ENCODE measurements at places on chromosomes 12 and 14.

- DNase-seq = no peak
Measured at GRCh38 chr12:5317556-5317955, 114.4 kb upstream of the NTF3 start.

DNA sequence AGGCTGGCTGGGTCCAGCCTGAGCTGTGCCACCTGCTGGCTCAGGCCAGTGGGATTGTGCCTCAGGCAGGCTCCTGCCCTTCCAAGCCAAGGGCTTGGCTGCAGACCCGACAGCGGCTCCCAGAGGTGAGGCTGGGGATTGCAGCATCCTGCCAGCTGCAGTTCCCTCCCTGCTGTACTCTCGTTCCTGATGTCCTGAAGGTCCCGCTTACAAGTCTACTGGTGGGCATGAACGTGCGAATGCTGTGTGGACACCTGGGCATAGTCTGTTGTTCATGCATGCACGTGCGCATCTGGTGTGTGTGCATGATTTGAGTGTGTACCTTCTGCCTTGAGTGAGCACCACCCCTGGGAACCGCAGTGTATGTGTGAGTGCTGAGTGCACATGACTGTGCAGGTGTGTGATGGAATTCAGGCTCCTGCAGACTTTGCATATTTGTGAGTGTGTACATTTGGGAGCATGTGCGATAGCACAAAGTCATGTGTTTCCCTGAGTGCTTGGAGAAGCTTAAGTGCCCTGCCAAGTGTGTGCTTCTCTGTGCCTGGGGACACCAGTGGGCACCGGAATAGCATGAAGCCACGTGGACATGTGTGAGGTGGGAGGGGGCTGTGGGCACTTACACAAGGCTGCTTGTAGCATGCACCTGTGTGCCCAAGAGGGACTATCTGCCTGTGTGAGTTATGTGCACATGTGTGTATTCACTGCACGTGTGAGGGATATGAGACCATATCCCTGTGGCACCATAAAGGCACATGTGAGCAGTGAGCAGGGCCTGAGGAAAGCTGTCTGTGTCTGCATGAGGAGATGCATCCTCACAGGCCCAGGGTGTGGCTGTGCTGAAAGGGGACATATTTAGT, 19.3 kb upstream of the KRT7 start:
- DNase-seq = no peak

DNA sequence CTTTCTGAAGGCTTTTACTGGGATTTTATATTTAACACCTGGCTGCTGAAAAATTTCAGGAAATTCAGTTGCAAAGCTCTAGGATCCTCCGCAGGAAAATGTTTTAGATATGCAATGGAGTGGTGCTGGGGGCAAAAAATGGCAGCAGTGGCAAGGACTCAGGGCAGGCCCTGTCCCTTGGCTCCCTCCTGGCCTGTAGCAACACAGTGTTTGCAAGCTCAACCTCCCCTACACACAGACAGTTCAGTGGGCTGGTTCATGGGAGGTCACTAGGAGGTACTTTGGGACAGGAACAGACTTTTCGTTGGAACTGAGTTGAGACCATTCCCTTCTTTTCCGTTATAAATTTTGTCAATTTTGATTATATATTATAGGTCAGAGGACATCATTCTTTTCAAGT, 270.4 kb downstream of the ADAMTS20 start:
- no peak for DNase-seq

GRCh38 chr12:57613427-57614109, 2.3 kb downstream of the ARHGEF25 start:
- no peak for DNase-seq

- DNase-seq = no peak
Measured at GRCh38 chr12:13369474-13370056, 173.0 kb downstream of the EMP1 start.

- peak; percentile 20 for DNase-seq
Measured at GRCh38 chr12:46267575-46267824, 1.3 kb downstream of the SLC38A1 start.

DNA sequence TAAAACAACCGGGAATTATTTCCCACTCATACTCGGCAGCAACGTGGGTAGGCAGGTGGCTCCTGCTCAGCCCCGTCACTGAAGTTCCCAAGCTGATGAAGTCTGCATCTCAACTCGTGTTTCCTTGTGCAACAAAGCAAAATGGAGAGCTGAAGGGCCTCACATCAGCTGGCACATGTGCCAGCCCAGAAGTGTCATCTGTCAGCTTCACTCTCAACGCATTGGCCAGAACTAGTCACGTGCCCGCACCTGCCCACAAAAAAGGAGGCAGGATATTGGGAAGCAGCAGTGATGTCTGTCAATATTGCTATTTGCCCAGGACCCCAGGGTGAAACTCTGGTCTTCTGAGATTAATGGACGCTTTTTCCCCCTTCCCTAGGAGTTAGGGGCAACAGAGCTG, 344.0 kb downstream of the BCL11B start:
- DNase-seq = no peak

- no peak for DNase-seq
Measured at GRCh38 chr14:73262427-73263183, 25.3 kb downstream of the PAPLN start.

- no peak for DNase-seq
Measured at GRCh38 chr14:33515899-33516298, 435.0 kb downstream of the EGLN3 start.

GRCh38 chr12:114697243-114697716, 13.3 kb upstream of the TBX3 start:
- no peak for DNase-seq

GRCh38 chr12:127450826-127451225, 816.1 kb upstream of the TMEM132C start:
- no peak for DNase-seq

GRCh38 chr12:94879542-94879941, 124.0 kb downstream of the NDUFA12 start:
- DNase-seq = no peak

DNA sequence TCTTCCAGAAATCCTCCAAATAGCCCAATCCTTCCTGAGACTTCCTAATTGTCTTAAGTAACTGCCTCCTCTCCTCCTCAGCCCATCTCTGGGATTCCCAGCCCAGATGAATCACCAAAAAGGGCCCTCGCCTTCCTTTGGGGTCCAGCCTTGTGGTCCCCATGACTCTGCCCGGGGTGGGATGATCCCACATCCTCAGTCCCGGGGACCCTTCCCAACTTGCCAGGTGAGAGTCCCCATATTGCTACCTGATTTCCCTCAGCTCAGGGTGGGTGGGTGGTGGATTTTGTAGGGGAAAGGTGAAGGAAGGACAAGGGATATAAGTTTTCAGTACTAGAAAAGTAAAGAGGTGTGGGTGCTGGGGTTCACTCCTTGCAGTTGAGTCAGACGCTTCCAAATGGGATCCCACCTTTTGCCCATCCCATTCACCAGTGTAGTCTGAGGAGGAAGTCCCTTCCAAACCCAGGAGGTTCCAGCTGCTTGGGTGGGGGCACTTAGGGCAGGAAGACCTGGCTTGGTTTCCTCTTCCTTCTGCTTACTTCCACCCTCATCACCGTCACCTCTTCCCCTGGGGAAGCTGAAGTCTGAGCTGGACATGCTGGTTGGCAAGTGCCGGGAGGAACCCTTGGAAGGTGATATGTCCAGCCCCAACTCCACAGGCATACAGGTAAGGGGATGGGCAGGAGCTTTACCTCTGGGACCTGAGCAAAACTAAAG, 5.6 kb downstream of the GLI1 start:
- DNase-seq = no peak

DNA sequence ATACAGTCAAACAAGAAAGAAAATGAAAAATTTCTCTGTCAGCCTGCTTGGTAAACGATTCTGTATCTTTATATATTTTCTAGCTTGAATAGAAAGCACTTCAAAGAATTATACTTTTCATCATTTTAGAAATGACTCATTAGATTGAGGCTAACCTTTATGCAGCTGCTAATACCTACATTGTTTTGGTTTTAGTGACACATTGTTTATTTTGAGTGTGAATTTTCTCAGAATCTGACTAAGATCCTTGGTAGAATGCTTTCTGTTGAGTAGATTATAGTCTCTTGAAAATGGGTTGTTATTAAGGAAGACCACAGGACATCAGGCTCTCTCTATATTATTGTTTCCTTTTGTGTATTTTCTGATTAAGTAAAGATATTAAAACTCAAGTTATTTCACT, at the start of gene PMCH:
PMCH (minus strand) TSS at position 45 of the 400 bp plus-strand sequence. CDS start 63 bp downstream, outside the sequence.
- no peak for DNase-seq

DNA sequence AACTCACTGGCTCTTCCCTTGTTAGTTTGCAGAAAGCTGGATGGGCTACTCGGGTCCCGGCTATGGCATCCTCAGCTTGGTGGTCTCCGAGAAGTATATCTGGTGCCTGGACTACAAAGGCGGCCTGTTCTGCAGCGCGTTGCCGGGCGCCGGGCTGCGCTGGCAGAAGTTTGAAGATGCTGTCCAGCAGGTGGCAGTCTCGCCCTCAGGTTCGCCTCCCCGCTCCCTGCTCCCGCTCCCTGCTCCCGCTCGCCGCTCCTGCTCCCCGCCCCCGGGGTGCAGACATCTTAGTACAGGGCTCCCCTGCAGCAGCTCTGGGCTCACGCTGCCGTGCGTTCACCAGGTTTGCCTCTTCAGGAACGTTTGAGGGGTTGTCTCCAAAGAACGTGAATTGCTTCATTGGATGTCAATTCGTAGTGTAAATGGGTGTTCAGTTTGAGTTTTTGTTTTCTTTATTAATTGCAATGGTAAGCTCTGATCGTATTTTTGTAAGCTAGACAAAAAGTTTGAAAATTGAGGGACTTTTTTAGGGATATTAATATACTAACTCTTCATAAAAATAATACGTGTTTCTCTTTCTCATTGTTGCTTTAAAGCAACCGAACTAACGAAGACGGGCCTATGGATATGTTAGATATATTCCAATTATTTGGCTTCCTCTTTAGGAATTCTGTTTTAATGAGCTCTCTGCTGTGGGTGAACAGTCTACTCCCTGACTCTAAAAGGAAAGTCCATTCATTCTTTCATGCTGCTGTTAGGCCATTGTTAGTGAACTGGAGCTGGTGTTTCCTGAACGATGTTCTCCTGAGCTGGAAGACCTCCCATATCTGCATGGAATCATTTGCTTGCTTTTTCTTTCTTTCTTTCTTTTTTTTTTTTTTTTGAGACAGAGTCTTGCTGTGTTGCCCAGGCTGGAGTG, 71.3 kb downstream of the ANKRD9 start:
- DNase-seq = peak; percentile 45

DNA sequence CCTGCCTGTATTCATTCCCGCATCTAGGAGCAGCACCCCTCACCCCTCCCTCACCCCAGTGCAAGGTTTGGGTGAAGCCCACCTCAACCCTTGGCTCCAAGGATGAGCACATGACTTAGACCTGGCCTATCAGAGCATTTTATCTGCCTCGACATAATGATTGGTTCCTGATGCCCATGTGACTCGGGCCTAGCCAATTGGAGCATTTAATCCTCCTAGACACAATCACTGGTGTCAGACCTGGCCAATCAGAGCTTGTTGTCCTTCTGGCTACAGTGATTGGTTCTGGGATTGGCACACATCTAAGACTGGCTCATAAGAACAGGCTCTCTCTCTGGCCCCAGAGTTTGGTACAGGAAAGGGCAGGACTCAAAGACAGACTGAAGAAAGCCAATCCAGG, 73.1 kb upstream of the MYL2 start:
- no peak for DNase-seq

GRCh38 chr12:114265036-114265435, 140.9 kb downstream of the TBX5 start:
- no peak for DNase-seq

GRCh38 chr14:103696466-103697071, 18.7 kb downstream of the XRCC3 start:
- no peak for DNase-seq

DNA sequence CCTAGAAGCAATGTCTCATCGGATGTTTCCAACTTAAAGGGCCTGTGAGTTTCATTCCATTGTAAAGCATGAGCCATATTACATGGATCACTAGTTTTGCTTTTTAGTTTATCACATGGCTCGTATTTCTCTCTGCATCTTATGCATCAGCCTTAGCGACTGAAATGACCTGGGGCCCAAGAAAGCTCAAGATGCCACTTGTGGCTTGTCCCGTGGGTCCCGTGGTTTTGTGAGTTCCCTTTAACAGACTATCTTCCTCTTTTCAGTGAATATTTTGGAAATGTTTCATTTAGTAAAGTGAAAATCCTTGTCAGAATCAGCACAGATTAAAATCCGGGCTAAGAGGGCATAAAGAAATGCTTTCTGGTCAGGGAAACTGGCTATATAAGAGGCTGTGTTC, 86.2 kb upstream of the PPM1H start:
- no peak for DNase-seq

GRCh38 chr14:61866932-61867920, 105.0 kb downstream of the SNAPC1 start:
- no peak for DNase-seq

- no peak for DNase-seq
Measured at GRCh38 chr14:89303456-89304435, 113.3 kb downstream of the FOXN3 start.

- DNase-seq = no peak
Measured at GRCh38 chr14:45373877-45374276, 120.9 kb upstream of the MIS18BP1 start.

GRCh38 chr14:76977793-76978720, 50.5 kb downstream of the IRF2BPL start:
- peak; percentile 68 for DNase-seq

DNA sequence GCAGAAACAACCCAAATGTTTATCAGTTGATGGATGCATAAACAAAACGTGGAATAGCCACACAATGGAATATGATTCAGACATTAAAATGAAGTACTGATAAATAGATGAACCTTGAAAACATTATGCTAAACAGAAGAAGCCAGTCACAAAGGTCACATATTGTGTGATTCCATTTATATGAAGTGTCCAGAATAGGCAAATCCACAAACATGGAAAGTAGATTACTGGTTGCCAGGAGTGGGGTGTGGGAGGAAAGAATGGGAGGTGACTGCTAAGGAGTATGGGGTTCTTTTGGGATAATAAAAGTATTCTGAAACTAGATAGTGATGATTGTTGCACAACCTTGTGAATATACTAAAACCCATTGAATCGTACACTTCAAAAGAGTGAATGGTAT, 1.3 kb upstream of the HSD17B6 start:
- no peak for DNase-seq

GRCh38 chr12:6698352-6699046, 2.1 kb downstream of the PIANP start:
- DNase-seq = no peak

GRCh38 chr12:80553316-80553715, 109.3 kb downstream of the PTPRQ start:
- no peak for DNase-seq

DNA sequence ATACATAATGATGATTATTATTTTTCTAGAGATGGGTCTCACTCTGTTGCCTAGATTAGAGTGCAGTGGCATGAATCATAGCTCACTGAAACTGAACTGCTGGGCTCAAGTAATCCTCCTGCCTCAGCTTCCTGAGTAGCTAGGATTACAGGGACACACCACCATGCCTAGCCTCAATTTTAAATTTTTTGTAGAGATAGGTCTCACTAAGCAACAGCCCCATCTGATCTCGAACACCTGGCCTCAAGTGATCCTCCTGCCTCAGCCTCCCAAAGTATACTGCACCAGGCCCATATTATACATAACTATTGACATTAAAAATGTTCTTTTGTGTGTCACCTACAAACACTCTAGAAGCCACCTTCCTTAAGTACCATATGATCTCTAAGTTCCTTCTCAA, 3.4 kb downstream of the TXNRD1 start:
- DNase-seq = no peak
